ENCODE measurements at places on chromosomes 7 and 10.

- peak; percentile 5 for DNase-seq
These were observed 48.0 kb upstream of the SP8 start for GRCh38 chr7:20834656-20835055.

DNA sequence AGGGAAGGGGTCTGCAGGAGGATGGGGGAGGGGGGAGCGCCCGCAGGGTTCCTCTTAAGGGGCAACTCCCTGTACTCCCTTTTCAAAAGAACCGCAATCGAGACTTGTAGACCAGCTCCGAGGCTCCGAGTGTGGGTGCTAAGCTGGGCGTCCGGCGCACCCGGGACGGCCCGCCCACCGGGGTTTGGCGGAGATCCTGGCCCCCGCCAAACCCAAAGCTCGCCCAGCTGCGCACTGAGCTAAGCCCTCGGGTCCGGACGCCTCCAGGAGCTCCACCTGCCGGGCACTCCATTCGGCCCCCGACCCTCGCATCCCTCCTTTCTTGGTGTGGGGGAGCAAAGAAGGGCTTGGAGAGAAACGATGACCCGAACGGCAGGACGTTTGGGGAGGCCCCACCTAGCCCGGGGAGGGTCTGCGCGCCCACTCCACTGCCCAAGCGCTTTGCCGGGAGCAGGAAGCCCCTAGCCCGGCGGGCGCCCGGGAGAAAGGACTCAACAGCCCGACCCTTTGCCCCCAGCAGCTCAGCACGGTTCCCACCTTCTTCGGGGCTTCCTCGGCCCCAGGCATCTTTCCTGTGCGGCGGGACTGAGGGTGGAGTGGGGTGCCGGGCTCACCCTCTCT lies 651 bp downstream of the AFAP1L2 start:
- DNase-seq: no peak

DNA sequence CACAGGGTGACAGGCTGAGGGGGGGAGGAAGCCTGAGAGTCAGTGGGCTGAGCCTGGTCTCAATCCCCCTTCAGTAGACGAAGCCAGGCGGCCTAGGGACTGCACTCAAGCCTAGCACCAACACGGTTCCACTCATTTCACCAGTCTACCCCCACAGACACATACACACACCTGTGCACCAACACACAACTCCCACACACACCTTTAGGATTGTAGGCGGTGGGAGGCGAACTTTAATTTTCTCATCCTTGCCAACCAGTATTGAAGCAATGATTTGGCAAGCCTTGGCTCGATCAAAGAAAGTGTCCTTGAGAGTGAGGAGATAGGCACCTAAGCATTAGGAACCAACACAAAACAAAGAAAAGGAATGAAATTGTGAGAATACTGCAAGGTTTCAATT lies 19.7 kb downstream of the POLR3A start:
- no peak for DNase-seq

GRCh38 chr7:100632951-100633717 lies 8.2 kb downstream of the TFR2 start:
- DNase-seq: peak; percentile 47

DNA sequence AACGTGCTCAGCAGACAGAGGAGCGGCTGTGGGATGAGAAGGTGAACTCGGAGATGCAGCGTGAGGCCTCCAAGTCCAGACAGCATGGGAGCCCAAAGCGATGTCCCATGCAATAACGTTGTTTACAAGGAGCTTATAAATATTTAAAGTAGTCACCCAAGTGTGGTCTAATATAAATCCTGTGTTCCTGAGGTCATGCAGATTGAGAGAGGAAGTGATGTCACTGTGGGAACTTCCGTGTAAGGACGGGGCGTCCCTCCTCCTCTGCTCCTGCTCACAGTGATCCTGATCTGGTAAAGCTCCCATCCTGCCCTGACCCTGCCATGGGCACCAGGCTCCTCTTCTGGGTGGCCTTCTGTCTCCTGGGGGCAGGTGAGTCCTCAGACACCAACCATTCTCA lies 94.7 kb upstream of the PRSS58 start:
- no peak for DNase-seq
